ENCODE measurements at places on chromosomes 1 and 21.

DNA sequence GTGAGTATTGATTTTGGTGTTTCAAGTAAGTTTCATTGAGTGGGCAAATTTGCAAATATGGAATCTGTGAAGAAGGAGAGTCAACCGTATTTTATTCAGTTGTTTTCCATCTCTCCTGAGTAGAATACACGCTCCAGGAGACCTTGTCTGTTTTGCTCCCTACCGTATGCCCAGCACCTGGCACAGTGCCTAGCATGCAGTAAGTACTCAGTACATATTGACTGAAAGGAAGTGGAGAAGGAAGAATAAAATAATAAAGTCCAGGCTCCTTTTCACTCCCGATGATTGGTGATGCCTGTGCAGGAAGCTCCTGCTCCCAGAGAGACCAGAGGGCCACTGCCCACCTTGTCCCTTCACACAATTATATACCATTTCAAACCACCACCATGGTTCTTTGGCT lies 59.4 kb upstream of the NEK2 start:
- DNase-seq = peak; percentile 58

GRCh38 chr21:35743571-35743970 lies 316.8 kb downstream of the SETD4 start:
- DNase-seq = no peak

- DNase-seq = no peak
These were observed 70.0 kb downstream of the BCAR3 start for GRCh38 chr1:93611668-93612067.

- DNase-seq = peak; percentile 22
These were observed 705 bp downstream of the KHDRBS1 start for GRCh38 chr1:32014199-32014947.

- no peak for DNase-seq
These were observed 4.1 kb downstream of the SLAMF9 start for GRCh38 chr1:159949981-159950381.

GRCh38 chr1:113185463-113186104 lies 112.6 kb downstream of the LRIG2 start:
- DNase-seq = no peak

DNA sequence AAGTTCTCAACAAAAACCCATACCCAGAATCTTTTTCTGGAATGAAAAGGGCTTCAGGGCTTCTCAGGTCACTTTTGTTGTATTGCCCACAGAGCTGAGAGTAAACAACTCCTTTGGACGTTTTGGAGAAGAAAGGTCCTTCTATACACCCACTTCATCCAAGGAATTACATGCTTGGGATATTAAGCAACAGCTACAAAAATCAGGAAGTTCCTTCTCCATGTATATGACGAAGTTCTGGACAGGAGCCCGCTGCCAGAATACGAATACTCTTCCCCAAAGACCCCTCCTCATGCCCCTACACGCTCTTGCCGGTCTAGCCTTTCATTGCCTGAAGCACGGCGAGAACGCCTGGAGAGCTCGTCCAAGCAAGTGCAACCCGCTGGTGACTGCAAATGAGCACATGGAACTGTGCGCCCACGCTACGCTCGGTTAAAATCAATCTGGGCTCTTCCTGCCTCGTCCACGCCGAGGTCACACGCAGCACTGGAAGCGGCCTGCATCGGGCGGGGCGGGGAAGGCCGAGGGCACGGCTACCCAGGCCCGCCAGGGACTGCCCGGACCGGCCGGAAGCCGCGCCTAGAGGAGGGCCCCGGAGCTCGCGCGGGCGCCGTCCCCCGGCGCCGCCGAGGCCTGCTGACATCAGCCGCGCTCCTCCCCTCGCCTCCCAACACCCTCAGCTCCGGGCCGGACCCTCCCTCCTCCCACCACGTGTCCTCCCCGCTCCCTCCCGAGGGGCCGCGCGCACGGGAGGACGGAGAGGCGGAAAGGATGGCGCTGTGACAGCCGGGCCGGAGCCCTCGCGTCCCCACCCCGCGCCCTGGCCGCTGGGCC lies at the start of gene POGK:
POGK (plus strand) TSS at position 710 of the 834 bp plus-strand sequence. CDS start 1,482 bp downstream, outside the sequence.
- DNase-seq = peak; percentile 94

- peak; percentile 68 for DNase-seq
These were observed 53.4 kb downstream of the ZBTB18 start for GRCh38 chr1:244104309-244105060.

DNA sequence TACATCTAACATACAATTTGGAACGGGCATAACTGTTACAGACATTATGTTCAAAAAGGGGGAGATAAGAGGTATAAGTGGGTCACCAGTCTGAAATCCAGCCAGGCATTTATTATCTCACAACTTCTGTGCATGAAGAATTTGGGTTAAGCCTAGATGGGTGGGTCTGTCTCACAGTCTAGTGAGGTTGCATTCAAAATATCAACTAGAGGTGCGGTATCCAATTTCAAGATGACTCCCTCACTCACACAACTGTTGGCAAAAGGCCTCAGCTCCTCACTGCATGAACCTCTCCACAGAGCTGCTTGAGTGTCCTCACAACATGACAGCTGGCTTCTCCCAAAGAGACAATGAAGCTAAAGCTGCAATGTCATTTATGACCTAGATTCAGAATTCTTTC lies 4.7 kb downstream of the AUNIP start:
- no peak for DNase-seq

GRCh38 chr1:41349361-41350054 lies 11.7 kb upstream of the FOXO6 start:
- DNase-seq = no peak

DNA sequence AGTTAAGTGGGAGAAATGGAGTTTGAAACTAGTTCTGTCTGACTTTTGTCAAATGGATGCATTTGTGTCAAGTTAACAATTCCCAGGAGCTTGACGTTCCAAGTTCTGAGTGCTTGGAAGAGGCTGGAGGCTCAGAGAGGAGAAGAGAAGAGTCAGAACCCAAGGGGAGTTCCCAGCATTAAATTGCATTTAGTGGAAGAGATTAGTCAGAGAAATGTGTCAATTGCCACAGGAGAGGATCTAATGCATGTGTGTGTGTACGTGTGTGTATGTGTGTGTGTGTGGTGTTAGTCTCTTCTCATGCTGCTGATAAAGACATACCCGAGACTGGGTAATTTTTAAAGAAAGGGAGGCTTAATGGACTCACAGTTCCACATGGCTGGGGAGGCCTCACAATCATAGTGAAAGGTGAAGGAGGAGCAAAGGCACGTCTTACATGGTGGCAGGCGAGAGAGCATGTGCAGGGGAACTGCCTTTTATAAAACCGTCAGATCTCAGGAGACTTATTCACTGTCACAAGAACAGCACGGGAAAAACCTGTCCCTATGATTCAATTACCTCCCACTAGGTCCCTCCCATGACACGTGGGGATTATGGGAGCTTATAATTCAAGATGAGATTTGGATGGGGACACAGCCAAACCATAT lies 101.5 kb upstream of the TMEM51 start:
- DNase-seq = no peak

- no peak for DNase-seq
These were observed 56.2 kb upstream of the COL18A1 start for GRCh38 chr21:45348591-45349327.

DNA sequence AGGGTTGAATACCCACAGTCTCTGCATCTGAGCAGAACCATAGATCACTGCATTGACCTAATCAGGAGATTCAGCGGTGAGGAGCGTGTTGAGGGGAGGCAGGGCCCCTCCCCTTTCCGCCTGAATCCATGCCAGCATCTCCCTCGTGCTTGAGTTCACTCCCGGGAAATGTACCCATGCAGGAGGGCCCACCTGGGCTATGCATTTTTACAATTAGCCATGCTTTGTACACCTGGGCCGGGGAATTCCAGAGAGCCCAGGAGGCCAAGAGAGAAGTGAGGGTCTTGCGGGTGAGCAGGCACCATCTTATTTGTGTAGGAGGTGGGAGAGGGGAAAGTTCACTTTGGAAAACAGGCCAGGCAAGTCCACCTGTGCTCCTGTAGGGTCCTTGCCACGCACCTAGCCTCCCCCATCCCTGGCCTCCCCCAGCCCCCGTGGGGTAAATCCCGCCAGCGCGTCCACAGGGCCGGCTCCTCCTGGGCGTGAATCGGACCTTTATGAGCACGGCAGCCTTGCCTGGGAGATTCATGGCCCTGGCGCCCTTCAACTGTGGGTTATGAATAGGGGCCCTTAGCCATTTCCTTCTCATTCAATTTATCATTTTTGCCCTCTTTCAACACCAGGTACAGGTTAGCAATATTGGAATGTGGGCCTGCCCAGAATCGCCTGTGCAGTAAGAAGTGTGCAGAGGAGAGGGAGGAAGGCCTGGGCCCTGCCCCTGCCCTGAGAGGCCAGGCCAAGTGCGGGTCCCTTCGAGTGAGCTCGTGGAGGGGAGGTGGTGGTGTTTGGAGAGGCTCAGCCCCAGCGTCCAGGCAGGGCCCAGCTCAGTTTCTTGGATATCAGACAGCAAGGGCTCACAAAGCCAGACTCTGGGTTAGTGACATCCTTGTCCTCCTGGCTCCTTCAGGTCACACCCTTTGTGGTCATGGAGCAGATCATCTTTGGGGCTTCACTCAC lies 84.4 kb upstream of the ACTRT2 start:
- no peak for DNase-seq

DNA sequence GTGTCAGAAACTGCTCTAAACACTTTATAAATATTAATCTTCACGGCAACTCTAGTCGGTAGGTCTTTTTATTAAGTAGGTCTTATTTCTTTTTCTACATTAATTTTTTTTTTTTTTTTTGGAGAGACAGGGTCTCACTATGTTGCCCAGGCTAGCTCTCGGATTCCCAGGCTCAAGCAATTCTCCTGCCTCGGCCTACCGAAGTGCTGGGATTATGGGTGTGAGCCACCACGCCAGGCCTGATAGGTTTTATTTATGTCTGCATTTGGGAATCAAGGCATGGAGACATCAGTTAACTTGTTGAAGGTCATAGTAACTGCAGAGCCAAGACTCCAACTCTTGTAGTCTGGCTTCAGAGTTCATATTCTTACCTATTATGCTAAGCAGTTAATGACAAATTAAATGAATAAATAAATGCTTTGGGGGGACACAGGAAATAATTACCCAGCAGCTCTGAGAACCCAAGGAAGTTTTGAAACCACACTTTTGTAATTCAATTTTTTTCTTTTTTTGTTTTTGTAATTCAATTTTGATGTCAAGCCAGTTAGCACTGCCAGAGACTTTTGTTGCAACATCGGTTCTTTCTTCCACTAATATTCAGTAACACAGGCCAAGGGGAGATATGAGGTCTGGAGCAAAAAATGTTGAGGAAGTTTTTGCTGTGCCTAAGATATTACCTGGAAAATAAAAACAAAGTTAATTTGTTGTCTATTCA lies 9.4 kb upstream of the UAP1 start:
- DNase-seq = no peak

- DNase-seq = no peak
These were observed 5.9 kb downstream of the ANKRD13C start for GRCh38 chr1:70348399-70349165.

DNA sequence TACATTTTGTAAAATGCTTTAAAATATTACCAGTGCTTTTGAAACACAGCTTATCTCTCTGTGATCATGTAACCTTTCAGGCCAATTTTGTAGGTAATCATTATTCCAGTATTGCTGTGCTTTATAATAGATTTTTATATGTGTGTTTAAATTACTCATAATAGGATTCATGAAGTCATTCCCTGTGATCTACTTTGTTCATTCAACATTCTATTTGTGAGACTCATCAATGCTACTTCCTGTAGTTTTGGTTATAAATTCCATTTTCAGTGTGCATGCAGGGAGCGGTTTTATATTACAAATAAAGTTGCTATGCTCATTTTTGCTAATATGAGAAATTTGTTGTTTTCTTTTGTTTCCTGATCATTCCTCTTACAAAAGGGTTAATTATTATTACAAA lies 4.1 kb upstream of the OR2M5 start:
- no peak for DNase-seq

- no peak for DNase-seq
These were observed 8.0 kb downstream of the RGL1 start for GRCh38 chr1:183812686-183813569.

GRCh38 chr1:92306020-92306419 lies 7.2 kb downstream of the RPAP2 start:
- no peak for DNase-seq

- no peak for DNase-seq
These were observed 19.9 kb downstream of the NIBAN1 start for GRCh38 chr1:184954232-184954995.

- no peak for DNase-seq
These were observed 27.6 kb downstream of the NUP133 start for GRCh38 chr1:229480495-229480894.

DNA sequence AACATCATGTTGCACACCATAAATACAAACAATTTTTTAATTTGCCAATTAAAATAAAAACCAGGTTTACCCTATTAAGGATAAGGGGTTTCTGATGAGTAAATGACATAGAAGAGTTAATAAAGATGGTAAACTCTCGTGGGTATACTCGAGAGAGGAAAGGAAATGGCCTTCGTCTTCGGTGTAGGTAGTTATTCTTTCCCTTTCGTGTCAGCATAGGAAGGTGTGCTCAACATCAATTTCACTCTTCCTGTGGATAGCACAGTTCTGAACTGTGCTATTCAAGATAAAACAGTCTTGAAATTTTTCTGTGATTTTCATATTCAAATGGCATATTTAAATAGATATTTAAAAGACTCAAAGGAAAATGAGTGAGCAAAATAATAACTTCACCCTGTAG lies 98.2 kb downstream of the RGL1 start:
- DNase-seq = no peak

DNA sequence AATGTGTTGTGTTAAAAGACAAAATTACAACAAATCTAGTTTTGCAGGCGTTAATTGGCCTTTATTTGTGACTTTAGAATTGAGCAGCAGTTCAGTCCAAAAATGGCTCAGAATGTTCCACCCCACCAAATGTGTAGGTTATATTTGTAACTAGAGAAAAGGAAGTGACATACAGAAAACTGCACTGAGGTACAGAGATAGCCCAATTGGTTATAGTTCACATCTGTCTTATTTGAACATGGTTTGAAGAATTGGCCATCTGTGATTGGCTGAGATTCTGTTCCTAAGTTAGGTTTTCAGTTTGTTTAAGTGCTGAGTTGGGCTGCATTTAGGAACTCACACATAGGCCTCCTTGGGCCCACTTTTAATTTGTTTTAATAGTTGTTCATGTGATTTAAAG lies 12.0 kb upstream of the FMO2 start:
- DNase-seq = no peak

DNA sequence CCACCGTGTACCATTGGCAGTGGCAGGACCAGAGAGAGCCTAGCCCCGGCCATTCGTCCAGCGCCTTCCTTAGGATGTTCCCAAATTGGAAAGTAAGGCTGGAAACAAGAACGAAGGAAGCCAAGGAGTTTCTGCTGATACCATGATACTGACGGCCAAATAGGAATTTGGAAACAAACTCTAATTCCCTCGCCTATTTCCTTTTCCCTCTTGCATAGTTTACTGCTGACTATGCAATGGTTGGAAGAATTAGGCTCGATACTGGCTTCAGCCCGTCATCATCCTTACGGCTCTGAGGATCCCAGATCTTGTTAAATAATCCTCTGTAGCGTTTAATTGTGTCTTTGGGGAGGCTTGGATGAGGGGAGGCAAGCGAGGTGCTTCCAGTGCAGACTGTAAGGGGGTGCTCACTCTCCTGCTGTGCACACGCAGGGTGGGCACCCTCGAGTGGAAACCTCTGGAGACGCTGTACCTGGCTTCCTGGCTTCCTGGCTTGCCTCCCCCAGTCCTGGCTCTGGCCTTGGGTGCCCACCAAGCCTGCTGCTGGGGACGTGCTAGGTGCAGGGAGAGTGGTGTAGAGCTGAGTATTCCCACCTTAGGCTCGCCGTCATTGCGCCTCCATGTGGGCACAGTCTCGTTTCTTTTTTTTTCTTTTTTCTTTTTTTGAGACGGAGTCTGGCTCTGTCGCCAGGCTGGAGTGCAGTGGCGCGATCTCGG lies 27.4 kb upstream of the CAMTA1 start:
- DNase-seq = no peak

- no peak for DNase-seq
These were observed 766 bp downstream of the AGO4 start for GRCh38 chr1:35808450-35809113.
